Islet precursor cell (in vitro differentiated cells): ENCODE measurements at places on chromosomes 6 and 20.

DNA sequence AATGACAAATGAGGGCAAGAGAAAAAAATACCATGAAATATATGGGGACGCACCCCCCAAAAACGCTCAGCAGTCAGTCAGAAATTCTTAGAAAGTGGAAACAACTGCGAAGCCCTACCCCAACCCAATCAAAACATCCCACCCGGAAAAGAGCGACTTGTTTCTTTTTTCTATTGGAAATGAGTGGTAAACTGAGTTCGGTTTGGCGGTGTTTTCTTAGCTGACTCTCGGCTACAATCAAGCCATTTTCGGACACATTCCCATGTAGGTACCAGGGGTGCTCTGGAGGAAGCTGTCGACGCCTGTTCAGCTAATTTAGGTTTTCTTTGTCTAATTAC is 1.9 kb upstream of the FOXF2 start:
- no peak for DNase-seq

DNA sequence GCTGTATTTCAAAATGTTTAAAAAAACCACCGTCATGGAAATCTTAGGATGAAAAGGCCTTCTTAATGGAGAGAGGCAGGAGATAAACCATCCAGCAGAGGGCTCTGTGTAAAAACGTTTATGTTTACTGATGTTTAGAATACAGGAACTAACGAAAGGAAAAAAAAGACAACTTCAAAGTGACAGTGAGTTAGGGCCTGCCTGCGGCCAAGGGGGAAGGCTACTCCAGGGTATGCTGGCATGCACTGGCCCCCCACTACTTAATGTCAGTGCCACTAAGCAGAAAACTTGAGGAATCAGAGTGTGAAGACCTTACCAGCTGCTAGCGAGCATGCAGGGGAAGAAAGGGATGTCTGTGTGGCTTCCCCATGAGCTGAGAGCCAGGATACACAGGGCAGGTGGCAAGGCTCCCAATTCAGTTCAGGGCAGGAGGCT is 47.7 kb downstream of the AKAP7 start:
- DNase-seq, result peak; percentile 57

GRCh38 chr20:63657260-63657936 is 714 bp upstream of the RTEL1 start:
- DNase-seq, result no peak

- DNase-seq, result no peak
These were observed 2.6 kb downstream of the SYS1 start for GRCh38 chr20:45365444-45365970.

- DNase-seq, result no peak
These were observed 171.4 kb upstream of the PRSS16 start for GRCh38 chr6:27076116-27076515.

GRCh38 chr20:62446888-62447869 is 19.8 kb upstream of the RBBP8NL start:
- no peak for DNase-seq

- DNase-seq, result no peak
These were observed 31.0 kb downstream of the GRM4 start for GRCh38 chr6:34114695-34115402.

DNA sequence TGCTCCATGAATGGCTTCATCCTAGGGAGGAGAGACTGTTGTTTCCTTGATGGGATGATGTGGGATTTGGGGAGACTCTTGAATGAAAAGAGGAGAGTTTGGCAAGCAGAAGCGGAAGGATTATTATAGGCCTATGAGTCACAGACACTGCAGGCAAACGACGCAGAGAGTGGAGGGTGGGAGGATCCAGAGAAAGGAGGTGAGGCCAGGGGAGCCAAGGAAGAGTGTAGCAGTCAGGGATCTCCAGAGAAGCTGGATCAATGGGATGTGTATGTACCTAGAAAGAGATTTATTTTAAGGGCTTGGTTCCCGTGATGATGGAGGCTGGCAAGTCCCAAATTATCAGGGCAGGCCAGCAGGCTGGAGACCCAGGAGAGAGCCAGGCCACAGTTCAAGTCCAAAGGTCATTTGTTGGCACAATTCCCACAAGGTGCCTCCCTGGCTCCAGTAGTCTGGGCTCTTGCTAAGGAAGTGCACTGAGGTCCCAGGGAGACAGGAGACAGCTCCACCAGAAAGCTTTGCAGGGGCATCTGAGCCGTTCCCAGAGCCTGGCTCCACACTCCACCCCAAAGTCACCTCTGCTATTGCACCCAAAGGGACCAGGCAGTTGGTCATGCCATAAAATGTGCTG is 76.0 kb downstream of the ADTRP start:
- no peak for DNase-seq

DNA sequence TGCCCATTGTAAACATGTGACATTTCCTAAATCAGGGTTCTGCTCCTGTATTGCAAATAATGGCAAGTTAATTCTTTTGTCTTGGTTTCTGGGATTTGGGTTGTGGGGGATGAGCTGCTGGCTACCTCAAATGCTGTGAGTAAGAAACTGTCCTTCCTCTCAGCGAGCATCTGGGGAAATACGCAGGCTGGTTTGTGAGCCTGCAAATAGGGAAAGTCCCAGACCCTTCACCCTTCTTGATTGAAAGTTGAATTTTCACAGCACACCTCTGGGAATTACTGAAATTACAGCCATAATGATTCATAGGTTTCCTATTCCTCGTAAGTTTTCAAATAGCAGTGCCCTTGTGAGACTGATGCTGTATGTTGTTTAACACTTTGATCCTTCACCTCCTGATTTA is 138.1 kb downstream of the TBXT start:
- DNase-seq, result no peak

- no peak for DNase-seq
These were observed 26.4 kb downstream of the FRK start for GRCh38 chr6:116034327-116034726.

DNA sequence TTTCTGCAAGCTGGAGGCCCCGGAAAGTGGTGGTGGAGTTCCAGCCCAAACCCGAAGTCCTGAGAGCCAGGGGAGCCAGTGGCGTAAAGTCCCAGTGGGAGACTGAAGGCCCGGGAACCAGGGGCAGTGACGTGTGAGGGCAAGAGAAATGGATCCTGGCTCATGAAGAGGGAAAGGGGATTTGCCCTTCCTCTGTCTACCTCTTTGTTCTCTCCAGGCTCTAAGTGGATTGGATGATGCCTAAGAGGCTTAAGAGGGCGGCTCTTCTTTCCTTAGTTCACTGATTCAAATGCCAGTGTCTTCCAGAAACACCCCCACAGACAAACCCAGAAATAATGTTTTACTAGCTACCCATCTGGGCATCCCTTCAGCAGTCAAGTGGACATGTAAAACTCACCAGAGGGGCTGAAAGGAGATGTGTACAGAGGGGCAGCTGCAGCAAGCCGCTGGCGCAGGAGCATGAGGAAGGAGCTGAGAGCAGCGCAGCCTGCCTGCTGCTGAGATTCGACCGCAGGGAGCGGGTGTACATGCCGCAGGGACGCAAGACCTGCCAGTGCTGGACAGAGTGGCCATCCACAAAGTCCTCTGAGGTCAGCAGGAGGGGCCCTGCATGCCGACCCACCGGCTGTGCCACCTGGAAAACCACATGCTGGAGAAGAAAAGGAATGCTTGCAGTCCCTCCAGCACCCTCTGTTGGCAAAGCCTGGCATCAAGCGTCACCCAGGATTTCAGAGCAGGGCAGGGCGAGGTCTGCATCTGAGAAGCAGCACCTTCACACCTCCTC is 29.5 kb downstream of the CDYL start:
- DNase-seq, result peak; percentile 74

DNA sequence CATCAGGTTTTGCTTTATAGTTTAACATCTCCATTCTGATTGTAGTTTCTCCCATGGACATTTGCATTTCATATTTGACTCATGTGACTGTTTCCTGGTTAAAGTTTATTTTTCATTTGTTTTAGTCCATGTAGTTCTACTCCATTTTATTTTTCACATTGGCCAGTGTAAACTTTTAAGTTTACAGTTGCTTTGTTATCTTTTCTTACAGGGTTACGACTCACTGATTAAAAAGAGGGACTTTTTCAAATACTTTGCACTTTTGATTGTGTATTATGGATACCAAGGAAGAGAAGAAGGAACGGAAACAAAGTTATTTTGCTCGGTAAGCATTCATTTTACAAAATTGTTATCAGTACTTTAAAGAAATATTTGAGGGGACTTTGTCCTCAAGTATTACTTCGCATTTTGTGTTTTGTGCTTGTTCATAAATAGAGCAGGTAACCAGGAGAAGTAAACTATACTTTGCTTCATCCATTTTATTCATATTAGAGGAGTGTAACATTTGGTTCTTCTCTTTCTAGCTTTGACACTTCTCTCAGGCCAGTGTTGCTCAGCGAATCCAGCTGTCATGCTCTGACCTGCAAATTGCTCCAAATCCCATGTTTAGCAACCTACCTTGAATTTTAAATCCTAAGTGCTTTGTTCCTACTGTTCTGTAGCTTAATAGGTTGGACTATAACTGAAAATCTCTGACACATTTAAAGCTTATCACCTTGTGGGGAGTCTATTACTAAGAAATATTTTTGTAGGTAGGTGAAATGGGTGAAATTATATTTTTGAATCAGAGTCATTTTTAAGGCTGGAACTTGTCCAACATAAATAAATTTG is 24.5 kb downstream of the NCOA7 start:
- DNase-seq, result no peak

DNA sequence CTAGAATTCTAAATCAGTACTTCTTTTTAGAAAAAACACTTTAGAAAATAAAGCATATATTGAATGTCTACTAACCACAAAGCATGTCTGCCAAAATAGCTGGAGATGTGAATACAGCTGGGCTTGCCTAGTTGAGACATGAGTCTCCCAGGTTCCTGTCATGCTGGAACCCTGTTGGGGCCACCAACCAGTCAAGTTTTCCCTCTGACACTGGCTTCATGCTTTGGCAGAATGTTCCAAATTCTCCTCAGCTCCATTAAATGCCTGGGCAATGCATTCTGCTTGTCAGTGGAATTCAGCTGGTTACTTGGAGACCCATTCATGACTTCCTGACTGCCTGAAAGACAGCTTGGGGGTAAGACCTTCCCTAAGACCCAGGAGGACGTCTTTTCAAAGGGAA is 87.2 kb downstream of the PRND start:
- DNase-seq, result no peak

- no peak for DNase-seq
These were observed 41.3 kb upstream of the NAA20 start for GRCh38 chr20:19975901-19976300.

GRCh38 chr6:5011346-5011745 is 7.5 kb upstream of the RPP40 start:
- DNase-seq, result no peak

DNA sequence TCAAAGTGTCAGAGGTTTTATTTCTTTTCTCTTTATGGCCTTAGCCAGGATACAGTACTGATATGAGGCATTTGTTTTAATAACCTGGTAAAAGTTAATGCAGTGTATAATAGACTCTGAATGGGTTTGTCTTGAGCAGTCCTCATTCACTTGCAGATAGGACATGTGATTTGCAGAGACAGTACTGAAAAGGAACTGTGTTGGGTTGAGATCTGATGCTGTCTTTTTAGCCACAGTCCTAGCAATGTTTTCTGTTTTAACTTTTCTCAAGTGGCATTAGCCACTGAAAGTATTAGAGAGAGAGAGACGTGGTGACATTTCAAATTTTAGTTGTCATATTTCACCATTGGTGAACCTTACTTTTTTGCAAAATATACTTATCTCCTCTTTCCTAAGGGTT is 547.2 kb upstream of the MAN1A1 start:
- DNase-seq, result no peak

GRCh38 chr6:150992703-150993102 is 127.2 kb downstream of the MTHFD1L start:
- no peak for DNase-seq

DNA sequence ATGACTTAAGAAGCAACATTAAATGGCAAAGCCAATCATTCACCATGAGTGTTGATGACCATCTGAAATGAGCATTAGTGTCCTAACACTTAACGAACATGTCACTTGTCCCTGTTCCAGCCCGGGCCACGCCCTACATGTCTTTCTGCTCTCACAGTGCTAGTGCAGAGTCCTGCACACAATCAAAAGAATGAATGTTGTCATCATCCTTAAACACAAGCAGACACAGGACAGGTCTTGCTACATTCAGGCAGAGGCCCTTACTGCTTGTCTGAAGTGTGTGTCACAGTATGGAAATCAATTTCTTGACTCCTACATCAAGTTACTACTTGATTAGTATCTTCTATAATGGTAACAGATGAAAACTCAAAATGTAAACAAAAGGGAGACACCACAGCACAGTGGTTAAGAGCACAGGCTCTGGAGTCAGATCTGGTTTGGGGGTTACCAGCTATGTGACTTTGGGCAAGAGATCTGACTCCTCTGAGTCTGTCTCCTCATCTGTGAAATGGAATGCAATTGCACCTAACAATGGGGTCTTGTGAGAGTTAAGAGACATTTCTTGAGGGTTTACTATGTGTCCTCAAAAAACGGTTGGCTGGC is 17.4 kb downstream of the UBE2V1 start:
- no peak for DNase-seq

DNA sequence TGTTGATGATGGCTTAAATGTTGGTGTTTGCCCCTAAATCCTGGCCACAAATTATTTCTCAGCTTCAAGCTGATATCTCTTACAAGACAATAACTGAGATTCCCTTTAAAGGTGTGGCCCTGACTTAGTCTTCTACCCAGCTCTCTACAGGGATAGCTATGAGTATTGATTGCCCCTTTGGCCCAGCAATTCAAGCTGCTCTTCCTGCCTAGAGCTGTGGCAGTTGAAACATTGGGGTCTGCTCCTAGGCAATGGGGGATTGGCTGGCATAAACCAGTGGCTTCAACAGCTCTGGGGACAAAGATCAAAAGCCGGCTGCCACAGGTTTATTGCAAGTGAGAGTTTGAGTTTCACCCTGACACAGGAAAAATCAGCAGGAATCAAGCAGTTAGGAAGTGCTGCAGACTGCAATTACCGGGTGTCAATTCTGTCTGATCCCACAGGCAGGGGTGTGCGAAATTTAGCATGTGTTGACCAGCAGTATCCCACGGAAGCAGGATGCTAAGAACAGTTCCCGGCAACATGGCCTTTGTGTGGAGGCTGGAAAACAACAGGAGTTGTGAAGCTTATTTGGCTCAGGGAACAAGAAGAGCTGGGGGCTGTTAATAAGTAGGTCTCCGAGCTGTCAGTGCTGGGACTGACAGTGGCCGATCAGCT is 66.2 kb upstream of the IYD start:
- DNase-seq, result no peak

DNA sequence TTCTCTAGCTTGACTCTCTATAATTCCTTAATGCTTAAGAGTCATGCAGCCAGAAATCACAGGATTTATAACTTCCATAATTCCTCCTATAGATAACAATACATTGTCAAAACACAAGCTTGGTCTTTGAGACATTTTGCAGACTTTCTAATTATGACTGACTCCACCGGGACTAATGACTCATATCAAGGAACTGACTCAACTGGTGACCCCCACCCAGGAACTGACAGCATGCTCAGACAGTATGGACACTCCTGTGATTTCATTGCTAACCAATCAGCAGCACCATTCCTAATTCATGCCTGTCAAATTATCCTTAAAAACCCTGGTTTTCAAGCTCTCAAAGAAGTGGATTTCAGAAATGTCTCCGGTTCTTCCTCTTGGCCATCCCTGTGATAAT is 670.5 kb upstream of the IMPG1 start:
- DNase-seq, result no peak

GRCh38 chr6:157614026-157614568 is 208.9 kb upstream of the SNX9 start:
- DNase-seq, result no peak
